Activated CD4-positive, alpha-beta T cell treated with anti-CD3 and anti-CD28 coated beads, Interleukin-2, amount 10 ng/mL, durations not matched to agents 7 days and 5 days (primary cell): ENCODE measurements at places on chromosomes 2 and 18. TPM values are rescaled to one million over a fixed set of nuclear protein-coding genes. Genes with fewer than 3 reads are reported as not detected.

The ZNF521 gene
- total RNA-seq: not detected

The AGAP1 gene
- total RNA-seq: 0.89 TPM

The ANKRD53 gene
- not detected for total RNA-seq

The CAPN13 gene
- total RNA-seq: not detected

The ARHGEF4 gene
- total RNA-seq: 0.47 TPM

The CERKL gene
- total RNA-seq: not detected

The GALNT5 gene
- total RNA-seq: not detected

The RAB6D gene
- not detected for total RNA-seq

The FAM110C gene
- 0.21 TPM for total RNA-seq

The EGR4 gene
- total RNA-seq: not detected

The EIPR1 gene
- total RNA-seq: 42.7 TPM

The LBX2 gene
- total RNA-seq: not detected

The DTNA gene
- total RNA-seq: not detected

The BOLL gene
- not detected for total RNA-seq

The TOGARAM2 gene
- 3.7 TPM for total RNA-seq

The LDLRAD4 gene
- total RNA-seq: 28.6 TPM

The SPRED2 gene
- total RNA-seq: 6.2 TPM

The FRZB gene
- total RNA-seq: not detected

The COL4A4 gene
- total RNA-seq: 0.06 TPM

The AFF3 gene
- total RNA-seq: 13.0 TPM

The ANKRD29 gene
- not detected for total RNA-seq

The UPP2 gene
- not detected for total RNA-seq

The CRYGD gene
- total RNA-seq: not detected

The SP9 gene
- not detected for total RNA-seq

The C2orf92 gene
- 7.2 TPM for total RNA-seq

The TMEM247 gene
- not detected for total RNA-seq

The KCNIP3 gene
- total RNA-seq: not detected

The NEB gene
- total RNA-seq: 0.48 TPM

The WNT10A gene
- total RNA-seq: 0.10 TPM

The RBM43 gene
- total RNA-seq: 6.9 TPM

The PHLPP1 gene
- total RNA-seq: 3.8 TPM

The NDUFV2 gene
- total RNA-seq: 185 TPM

The CNDP1 gene
- not detected for total RNA-seq

The NEU4 gene
- not detected for total RNA-seq

The FAM161A gene
- 4.0 TPM for total RNA-seq

The UGT1A10 gene
- total RNA-seq: not detected

The ESPNL gene
- total RNA-seq: 0.05 TPM

The LPIN1 gene
- total RNA-seq: 62.2 TPM

The SUCLG1 gene
- 73.4 TPM for total RNA-seq

The TBR1 gene
- total RNA-seq: not detected

The AP1S3 gene
- total RNA-seq: 6.5 TPM

The GAREM2 gene
- total RNA-seq: 3.5 TPM
